NCI-H1436 treated with DMSO at 0.1 percent for 48 hours (cell line): ENCODE measurements at places on chromosomes 13 and 19.

GRCh38 chr19:51994048-51994644 is 7.5 kb upstream of the ZNF350 start:
- no peak for DNase-seq

- DNase-seq = no peak
Observed at GRCh38 chr19:45477186-45477585, 9.4 kb downstream of the FOSB start.

- no peak for DNase-seq
Observed at GRCh38 chr13:63517371-63517770, 2101.7 kb upstream of the PCDH20 start.

- DNase-seq = peak; percentile 59
Observed at GRCh38 chr19:35693835-35694599, 10.3 kb upstream of the ZBTB32 start.

- DNase-seq = no peak
Observed at GRCh38 chr13:100297413-100297812, 208.5 kb downstream of the PCCA start.

- no peak for DNase-seq
Observed at GRCh38 chr13:94020833-94021232, 458.6 kb downstream of the DCT start.

GRCh38 chr19:15532779-15533521 is 24.6 kb downstream of the CYP4F22 start:
- DNase-seq = no peak

- DNase-seq = no peak
Observed at GRCh38 chr19:48795685-48796070, 15.2 kb downstream of the BCAT2 start.

DNA sequence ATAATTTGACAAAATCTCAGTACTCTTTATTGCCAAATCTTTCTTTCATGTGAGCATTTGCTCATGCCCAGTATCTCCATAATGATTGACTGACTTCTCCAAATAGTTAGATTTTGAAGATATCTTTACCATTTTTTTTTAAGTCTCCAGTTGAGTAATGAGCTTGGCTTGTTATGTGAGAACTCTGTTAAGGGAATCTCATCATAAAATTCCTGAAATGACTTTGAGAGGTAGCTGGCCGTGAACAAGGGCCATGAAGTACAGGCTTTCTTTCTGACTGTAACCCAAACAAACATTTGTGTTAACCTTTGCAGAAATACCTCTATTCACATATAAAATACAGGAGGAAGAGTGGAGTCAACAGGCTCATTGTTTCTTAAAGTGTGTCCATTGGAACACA is 449.7 kb downstream of the IRS2 start:
- no peak for DNase-seq

- DNase-seq = no peak
Observed at GRCh38 chr19:10517361-10517759, at the start of gene S1PR5. Gene S1PR5 (minus strand): TSS chr19:10517447. CDS start chr19:10515011, 2,436 bp downstream.

DNA sequence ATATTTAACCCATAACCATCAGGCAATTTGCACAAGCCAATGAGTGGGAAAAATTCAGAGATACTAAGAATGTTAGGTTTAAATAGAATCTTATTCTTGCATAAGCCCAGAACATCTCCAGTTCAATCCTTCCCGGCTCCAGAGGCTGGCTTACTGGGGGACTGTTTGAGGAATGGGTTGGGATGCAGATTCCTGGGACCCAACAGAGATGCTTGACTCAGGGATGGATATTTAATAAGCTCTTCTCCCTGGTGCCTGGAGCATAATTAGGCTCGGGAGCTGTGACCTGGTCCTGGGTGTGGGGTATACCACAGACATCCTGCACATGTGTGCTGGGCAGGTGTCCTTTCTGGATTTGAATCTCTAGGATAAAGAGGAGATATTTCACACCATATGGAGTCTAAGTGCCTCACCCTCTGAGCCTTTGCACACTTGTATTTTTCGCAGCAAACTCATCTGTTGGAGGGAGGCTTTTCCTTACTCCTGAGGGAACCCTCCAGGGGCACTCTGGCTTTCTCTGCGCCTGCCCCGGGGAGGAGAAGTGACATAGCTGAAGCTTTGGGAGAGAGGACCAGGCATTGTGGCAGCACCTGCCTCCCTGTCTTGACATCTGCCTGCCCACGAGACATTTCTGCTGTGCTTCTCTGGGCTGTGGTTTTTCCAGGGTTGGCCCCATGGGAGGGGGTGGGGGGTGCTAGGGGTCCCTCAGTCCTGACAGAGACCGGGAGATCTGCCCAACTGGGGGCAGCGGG is 36.1 kb upstream of the ANKRD10 start:
- DNase-seq = no peak

DNA sequence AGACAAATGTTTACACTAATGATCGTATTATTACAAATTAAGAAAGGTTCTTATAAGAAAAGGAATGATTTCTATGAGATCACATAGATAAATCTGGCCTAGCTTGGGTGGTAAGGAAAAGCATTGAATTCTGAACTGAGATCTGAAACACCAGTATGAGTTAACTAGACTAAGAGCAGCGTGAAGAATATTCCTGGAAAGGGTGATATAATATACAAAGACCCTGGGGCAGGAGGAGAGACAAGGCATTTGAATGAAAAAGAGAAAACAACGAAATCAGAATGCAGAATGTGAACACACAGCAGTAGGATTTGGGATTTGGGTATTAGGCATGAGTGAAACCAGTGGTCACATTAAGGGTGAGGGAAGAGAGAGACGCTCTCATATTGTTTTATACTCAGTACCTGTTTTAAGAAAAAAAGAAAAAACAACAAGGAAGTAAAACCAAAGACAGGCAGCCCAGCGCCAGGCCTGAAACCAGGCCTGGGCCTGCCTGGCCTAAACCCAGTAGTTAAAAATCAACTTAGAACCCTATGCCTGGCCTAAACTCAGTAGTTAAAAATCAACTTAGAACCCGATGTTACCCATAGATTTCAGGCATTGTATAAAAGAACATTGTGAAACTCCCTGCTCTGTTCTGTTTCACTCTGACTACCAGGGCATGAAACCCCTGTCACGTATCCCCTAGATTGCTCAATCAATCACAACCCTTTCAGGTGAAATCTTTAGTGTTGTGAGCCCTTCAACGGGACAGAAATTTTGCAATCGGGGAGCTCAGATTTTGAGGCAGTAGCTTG is 287.1 kb downstream of the ITGBL1 start:
- no peak for DNase-seq

DNA sequence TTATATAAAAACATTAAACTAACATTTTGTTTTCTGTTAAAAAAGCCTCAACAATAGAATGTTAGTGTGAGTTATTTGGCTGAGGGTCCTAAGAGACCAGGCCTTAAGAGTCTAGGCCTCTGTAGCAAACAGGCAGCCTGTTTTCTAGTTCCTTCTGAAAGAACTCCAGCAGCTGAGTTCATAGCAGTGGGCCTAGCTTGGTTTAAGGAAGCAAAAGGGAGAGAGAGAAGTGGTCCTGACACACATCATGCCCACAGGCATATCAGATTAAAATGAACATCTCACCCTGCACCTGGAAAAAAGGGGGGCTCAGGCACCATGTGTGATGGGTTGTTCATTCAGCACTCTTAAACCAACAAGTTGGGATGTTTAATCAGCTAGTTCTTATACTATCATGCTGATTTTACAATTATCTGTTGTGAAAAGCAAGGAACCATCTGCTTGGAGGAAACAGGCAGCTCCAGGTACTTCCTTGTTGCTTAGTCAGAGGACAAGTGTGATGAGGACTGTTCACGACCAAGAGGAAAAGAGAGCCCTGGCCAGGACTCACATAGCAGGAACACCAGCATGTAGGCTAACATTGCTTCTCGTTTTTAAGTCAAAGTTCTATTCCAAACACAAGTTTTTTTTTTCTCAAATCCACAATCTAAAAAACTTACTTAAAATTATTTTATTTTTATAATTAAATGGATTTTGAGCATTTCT is 81.3 kb upstream of the FRY start:
- DNase-seq = no peak

DNA sequence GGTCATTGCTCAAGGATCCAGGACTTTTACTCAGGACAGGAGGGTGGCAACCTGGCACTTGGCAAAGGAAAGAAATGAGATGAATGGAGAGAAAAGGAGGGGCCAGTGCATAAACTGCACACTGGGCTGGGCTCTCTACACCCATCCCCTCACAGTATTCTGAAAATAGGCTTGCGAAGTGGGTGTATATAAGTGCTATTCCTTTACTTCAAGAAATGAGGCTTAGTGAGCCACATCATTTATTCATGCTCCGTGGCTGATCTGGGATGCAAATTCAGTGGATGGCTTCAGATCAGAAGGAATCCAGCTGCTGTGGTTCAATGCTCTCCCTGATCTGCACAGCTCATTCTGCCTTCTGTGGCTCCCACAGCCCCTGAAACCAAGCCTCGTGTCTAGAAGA is 297.7 kb downstream of the UQCRFS1 start:
- DNase-seq = no peak

DNA sequence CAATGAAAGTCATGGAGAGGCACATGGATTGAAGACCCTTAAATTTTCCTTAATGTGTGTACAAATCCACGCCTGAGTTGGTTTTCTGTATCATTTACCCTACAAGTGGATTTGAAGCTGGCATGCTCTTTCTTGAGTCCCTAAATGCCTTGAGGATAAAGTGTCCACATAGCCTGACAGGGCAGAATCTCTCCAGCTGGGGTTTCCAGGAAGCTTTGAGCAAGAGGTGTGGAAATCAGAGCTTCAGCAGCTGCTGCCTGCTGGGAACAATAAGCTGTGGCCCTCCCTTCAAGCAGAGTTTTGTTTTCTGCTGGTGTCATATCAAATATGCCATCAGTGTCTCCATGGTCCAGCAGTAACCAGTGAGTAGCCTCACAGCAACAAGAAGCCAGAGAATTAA is 120.3 kb upstream of the SERTM1 start:
- no peak for DNase-seq

DNA sequence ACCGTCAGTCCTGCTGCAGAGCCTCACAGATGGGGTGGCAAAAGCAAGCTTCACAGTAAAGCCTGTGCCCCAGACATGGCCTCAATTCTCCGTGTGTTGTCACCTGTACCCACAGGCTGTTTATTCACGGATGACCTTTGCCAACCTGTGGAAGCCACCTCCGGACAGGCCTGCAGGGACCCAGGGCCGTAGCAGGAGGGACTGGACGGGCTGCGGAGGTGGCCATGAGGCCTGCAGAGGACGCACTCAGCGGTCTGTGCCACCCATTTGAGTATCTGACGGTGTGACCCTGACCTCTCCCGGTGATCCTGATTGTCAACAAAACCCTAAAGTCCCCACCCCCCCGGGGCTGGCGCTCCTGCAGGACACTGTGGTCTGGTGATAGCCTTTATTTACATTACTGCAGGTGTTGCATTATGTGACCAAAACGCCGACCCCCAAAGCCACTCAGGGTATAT is 7.8 kb upstream of the KLF16 start:
- DNase-seq = no peak

DNA sequence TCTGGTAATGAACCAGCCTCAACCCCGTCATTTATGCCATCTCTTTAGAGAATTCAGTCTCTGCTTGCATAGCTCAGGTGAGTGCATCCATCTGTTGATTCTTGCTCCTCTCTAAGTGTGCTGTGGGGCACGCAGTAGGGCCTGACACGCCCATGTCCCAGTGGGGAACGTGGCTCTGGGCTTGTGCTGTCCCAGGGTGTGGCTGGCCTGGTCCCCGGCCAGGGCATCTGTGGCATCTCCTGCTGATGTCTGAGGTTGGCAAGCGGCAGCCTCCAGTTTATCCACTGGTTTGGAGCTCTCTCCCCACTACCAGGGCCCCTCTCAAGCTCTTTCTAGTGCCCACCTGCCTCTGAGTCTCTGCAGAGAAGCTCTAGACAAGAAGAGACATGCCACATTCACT is 146.6 kb upstream of the GJB6 start:
- DNase-seq = no peak

GRCh38 chr19:49427855-49428546 is 2.8 kb downstream of the GFY start:
- DNase-seq = no peak

DNA sequence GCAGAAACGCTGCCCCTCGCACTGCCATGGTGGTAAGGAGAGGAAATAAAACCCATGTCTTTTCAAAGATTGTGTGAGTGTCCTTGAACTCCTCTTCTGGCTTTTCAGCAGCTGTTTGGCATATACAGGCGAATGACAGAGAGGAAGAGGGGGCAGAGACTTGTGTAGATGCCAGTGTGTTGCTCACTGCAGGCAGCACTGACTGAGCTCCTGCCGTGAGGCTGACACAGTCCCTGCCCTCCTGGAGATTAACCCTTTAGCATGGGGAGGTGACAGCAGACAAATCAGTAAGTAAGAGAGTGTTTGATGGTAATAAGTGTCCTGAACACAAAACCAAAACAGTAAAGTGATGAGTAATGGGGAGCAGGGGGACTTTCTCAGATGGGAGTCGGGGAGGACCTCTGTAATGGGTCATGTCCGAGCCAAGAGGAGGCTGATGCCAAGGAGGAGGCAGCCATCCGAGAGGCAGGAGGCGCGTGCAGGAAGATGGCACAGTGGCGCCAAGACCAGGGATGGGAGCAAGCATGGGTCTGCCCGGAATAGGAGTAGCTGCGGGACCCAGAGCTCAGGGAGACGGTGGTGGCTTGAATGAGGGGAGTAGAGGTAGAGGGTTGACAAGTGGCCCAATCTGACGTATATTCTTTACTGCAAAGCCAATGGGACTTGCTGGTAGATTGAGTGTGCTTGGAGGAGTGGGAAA is 182.2 kb downstream of the FOXO1 start:
- DNase-seq = no peak

- no peak for DNase-seq
Observed at GRCh38 chr19:5260381-5260967, 80.1 kb downstream of the PTPRS start.

DNA sequence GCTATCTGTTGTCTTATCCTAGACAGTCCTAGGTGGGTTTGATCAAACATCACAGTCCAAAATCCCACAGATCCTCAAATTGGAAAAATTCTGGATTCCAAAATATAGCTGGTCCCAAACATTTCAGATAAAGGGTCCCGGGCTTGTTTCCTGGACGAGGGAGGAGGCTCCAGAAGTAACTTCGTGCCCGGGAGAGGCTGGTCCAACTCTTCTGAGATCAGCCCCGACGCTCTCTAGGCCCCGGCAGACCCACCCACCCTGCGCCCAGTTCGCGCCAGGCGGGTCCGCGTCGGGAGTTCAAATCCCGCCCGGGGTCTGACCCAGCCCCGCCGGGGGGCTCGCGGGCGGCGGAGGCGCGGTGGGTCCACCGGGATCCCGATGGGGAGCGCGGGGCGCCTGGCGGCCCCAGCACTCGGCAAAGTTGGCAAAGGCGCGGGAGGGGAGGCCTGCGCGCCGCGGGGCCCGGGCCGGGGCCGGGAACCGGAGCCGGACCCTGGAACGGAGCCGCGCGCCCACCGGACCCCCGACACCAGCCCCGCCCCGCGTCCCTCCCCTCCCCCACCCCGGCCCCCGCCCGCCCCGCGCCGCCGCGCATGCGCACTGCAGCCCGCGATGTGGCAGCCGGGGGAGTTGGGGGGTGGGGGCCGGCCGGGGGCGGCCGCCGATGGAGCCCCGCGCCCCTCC is 513 bp downstream of the MIER2 start:
- no peak for DNase-seq

- DNase-seq = no peak
Observed at GRCh38 chr19:55452749-55453346, 8.6 kb downstream of the ISOC2 start.

DNA sequence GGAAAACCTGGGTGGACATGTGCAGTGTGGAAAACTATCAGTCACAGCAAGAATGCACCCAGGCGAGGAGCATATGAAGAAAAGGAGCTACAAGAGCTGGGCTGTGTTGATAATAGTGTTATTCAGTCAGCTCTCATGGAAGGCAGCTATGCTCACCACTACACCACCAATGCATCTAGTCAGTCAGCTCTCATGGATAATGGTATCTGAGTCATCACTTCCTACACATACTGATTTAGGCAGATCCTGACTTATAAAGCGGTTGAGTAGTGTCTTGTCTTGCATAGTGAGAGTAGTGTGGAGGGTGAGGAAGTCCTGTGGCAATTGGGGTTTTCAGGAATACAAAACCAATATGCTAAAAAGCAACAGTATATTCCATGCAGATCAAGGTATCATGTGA is 9.1 kb upstream of the ZNF160 start:
- DNase-seq = no peak
